ENCODE measurements at places on chromosomes 4 and X.

DNA sequence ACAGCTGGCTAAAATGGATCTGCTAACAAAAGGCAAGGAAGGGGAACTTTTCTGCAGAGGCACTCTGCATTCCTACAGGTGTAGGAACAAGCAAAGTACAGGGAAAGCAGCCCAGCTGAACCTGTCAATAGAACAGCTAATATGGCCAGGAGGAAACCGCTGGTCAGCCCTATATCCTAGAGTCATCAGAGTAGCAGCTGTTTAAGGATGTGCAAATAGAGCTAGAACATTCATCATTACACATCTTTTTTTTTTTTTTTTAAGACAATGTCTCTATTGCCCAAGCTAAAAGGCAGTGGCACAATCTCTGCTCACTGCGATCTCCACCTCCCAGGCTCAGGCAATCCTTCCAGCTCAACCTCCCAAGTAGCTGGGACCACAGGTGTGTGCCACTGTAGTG, 163.0 kb downstream of the BTC start:
- DNase-seq, result no peak

GRCh38 chr4:73172161-73172560, 86.4 kb downstream of the ANKRD17 start:
- DNase-seq, result no peak

GRCh38 chr4:33411182-33411581, 2691.0 kb downstream of the PCDH7 start:
- DNase-seq, result no peak

DNA sequence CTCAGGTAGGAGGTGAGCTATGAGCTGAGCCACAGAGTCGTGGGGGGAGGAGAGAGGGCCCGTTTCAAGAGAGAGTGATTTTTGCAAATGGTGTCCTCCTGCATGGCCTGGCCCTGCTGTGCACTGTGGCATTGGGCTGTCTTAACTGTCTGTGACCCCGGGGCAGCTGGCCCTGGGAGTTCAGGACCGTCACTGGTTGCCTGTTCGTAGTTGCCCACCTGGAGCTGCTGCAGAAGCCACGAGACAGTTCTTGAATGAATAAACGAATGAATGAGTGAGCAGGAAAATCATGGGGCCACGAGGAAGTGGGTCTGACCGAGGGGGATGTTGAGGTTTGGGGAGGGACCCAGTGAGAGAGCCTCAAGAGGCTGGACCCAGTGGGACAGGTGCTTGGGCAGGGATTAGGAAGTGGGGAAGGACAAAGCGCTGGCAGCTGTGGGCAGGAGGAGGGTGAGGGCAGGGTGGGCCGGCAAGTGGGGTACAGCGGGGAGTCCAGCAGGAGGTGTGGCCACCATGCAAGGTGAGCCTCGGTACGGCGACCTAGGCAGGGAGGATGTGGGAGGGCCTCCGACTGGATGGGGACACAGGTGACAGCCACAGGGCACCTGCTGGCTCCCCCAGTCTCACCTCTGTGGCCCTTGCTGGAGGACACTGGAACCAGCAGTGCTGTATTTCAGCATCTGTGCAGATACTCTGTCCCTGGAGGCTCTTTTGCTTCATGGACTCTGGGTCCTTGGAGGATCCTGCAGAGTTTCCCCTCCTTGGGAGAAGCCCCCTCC, 10.2 kb downstream of the RGS12 start:
- DNase-seq, result no peak

GRCh38 chr4:133493776-133494175, 344.7 kb downstream of the PCDH10 start:
- peak; percentile 4 for DNase-seq

Data from HFFc6 (cell line).